Fibroblast of skin of left quadriceps (primary cell): ENCODE measurements at places on chromosomes 3 and 15.
A peak's percentile ranks its signal among the peaks of the same experiment; 100 is the strongest.

DNA sequence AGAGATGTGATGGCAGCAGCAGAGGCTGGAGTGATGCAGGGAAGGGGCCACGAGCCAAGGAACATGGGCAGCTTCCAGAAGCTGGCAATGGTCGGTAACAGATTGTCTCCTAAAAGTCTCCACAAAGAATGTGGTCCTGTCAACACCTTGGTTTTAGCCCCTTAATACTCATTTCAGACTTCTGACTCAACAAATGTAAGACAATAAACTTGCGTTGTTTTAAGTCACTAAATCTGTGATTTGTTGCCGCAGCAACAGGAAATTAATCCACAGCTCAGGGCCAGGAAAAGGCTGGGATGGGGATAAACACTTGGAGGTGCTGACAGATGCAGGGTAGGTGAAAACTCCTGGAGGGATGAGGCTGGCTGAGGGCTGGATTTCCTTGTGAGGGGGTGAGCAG lies 69.9 kb downstream of the OXNAD1 start:
- peak; percentile 89 for DNase-seq

- DNase-seq, result no peak
Observed at GRCh38 chr3:128969993-128970739, 23.7 kb downstream of the CFAP92 start.

- DNase-seq, result no peak
Observed at GRCh38 chr3:154536751-154537150, 106.8 kb upstream of the GPR149 start.

- no peak for DNase-seq
Observed at GRCh38 chr3:127747066-127747465, 74.3 kb downstream of the ABTB1 start.

DNA sequence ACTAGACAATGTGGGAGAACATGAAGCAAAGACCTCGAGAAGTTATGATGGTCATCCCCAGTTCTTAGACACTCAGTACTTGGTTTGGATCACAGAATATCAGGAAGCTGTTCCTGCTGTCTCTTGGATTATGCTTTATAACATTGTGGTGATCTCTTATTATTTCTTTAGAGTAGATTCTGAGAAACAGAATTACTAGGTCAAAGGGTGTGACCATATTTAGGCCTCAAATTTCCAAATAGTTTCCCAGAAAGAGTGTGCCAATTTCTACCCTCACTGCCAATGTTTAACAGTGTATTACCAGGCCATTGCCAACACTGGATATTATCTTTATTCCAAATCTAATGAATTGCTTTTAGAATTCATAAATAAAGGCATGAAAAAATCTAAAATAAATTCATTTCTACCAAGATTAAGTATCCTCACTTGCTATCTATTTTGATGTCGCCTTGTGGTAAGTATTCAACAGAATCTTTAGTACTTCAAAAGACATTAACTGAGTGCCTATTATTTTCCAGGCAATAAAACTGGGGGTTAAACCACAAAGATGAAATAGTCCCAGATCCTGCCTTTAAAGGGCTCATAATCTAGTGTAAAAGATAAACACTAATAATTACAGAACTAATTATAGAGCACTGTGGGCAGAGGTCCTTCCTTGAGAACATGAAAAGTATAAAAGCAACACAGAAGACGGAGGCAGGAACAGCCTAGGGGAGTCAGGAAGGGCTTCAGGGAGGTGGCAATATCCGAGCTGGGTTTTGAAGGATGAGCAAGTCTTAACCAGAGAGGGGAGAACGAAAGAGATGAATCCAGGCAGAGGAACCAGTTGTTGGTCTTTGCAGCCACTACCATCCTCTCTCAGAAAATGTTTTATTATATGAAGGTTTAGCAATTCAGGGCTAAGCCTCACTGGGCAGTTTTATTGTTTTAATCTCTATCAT lies 86.8 kb downstream of the IGF2BP2 start:
- DNase-seq, result no peak

- DNase-seq, result peak; percentile 9
Observed at GRCh38 chr3:56825567-56826438, 24.1 kb upstream of the ARHGEF3 start.

GRCh38 chr3:51535146-51536019 lies 3.1 kb upstream of the RAD54L2 start:
- no peak for DNase-seq

DNA sequence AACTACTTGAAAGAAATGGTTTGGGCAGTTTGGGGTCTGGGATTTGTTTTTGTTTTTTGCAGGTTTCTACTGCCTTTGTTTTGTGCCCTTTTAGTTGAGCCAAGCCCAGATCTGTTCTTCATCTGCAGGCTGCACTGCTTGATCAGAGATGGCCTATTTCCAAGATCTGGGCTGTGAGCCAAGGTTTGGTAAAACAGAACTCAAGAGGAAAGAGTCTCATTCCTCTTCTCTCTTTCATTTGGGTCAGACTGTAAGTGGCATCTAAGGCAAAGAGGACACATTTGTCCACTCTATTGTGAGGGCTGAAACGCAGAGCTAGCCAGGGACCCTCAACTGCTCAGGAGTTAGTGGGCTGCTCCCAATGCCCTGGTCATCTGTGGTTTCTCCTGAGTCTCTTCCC lies 104.4 kb upstream of the UBE3A start:
- DNase-seq, result peak; percentile 40

DNA sequence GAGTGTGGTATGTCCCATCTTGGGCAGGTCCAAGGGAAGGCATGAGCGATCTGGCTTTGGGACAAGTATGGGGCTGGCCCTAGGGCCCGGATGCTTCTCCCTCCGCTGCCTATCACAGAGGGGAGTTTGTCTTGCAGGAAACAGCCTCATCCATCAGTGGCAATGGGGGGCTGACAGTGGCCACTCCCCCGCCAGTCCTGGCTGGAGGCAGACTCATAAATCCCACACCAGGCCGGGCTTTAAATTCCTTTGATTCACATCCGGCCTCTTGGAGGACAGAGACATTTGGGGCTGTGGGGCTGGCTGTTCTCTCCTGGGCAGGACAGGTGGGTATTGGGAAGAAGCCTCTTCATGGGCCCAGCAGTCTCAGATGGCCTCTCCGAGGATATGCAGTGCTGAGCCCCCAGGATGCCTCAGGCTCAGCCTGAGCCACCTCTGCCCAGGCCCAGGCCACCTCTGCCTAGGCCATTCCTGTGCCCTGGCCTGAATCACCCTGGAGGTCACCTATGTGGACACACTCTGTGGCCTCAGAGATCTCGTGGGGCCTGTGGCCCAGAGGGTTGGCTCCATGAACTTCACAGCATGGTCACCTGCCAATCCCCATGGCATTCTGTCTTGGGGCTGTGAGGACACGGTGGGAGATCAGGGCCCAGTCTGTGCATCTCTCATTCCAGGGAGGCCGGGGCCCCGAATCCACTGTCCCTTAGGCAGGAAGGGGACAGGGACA lies 84.2 kb upstream of the GOLGA6L4 start:
- no peak for DNase-seq

GRCh38 chr15:90419206-90419605 lies 31.2 kb downstream of the IQGAP1 start:
- DNase-seq, result no peak

DNA sequence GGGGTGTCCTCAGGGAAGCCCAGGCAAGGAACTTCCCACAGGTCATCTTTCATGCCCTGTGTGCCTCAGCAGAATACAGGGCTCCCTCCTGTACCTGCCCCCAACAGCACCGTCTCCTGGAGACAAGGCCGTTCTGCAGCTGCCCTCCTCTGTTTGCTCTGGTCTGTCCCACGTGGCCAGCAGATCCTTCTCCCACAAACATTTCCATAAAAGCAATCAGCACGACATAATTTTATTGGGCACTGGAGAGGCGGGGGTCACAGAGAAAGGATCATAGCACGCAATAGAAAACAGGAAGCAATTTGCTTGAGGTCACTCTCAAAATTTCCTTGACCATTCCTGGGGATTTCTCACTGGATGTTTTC lies 29.4 kb downstream of the STARD5 start:
- DNase-seq, result no peak

DNA sequence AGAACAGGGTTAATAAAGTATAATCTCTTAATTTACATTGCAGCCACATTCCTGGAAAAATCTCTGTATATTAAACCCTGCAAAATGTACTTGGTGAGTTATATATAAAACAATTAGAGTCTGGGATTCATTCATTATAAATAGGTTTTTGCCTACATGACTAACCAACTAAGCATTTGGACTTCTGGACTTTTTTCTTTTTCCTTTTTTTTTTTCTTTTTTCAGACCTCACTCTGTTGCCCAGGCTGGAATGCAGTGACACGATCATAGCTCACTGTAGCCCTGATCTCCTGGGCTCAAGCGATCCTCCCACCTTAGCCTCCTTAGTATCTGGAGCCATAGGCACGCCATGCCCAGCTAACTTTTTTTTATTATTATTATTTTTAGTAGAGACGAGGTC lies 4.5 kb downstream of the DNAJC13 start:
- DNase-seq, result peak; percentile 28

DNA sequence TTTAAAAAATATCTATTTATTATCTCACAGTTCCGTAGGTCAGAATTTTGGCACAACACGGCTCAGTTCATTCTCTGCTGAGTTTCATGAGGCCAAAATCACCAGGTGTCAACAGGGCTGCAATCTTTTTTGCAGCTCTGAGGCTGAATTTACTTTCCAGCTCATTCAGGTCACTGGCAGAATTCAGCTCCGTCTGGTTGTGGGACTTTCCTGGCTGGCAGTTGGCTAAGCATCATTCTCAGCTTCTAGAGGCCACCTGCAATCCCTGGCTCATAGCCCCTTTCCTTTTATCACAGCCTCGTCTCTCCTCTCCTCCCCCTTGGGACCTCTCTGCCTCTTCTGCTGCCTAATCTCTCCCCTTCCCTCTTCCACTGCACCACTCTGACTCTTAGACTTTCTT lies 174.0 kb upstream of the WNT5A start:
- no peak for DNase-seq

- DNase-seq, result no peak
Observed at GRCh38 chr3:149506540-149506939, 32.0 kb downstream of the TM4SF4 start.

DNA sequence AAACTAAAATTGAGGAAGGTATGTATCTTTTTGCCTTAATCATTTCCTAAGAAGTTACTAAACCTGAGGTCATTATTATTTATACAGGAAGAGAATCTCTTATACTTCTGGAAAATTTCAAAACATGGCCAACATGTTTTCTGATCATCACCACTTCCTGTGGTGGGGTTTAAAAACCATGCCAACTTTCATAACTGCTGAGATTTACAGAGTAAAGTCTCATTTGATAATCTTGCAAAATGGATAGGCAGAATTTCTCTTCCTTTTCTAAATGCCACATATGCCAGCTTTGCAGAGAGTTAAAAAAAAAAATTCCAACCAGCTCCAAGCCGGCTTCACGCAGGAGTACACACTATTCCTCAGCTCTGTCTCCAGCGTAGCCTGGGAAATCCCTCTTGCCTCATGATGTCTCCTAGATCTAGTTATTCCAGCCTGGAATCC lies 124.3 kb upstream of the SPRED1 start:
- DNase-seq, result no peak

DNA sequence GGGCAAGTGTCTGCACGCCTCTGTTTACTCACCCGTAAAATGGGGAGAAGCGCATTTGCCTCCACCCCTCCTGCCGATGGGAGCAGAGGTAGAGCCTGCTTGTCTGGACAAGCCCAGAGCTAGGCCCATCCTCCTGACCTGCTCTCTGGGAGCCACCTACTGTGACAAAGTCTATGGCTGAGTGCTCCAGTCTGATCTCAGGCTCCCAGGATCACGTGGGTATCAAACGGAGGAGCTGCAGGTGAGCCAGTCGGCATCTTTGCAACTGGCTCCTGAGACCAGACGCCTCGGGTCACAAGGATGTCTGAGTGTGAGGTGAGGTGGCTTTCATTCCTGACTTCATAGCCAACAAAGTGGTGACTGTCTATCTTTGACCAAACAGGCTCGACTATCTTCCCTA lies 2.1 kb upstream of the ALDH1A3 start:
- no peak for DNase-seq

DNA sequence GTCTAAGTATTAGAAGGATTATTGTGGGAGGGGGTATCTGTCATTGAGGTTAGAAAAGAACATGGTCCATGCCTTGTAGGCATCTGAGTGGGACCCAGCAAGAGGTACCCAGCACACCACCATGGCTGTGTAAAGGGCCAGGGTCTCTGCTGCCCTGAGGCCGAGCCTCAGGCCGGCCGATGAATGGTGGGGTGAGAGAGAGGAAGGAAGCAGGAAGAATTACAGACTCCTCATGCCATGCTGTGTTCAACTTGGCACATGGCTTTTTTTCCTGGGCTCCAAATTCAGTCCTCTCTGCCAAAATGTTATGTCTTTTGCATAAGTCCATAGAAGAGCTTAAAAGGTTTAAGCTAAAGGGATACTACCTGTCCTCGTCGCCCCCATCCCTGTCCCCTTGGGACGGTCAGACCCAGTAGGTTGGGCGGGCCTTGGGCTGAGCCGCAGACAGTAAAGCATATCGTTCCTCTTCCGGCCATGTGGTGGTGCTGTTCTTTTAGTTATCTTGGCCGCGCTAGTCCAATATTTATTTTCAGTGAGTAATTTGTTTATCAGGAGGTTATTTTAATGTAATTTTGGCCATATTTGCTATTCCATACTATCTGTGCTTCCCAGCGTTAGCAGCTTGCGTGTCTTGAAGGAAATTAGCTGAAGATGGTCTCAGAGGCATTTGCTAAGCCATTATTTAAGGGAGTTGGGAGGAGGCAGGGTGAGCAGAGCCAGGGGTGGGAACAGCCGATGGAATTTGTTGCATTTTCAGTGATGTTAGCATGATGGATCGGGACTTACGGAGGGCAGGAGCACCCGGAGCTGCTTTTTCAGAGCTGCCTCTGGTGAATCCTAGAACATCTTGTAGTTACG lies 152.4 kb downstream of the AGBL1 start:
- no peak for DNase-seq

DNA sequence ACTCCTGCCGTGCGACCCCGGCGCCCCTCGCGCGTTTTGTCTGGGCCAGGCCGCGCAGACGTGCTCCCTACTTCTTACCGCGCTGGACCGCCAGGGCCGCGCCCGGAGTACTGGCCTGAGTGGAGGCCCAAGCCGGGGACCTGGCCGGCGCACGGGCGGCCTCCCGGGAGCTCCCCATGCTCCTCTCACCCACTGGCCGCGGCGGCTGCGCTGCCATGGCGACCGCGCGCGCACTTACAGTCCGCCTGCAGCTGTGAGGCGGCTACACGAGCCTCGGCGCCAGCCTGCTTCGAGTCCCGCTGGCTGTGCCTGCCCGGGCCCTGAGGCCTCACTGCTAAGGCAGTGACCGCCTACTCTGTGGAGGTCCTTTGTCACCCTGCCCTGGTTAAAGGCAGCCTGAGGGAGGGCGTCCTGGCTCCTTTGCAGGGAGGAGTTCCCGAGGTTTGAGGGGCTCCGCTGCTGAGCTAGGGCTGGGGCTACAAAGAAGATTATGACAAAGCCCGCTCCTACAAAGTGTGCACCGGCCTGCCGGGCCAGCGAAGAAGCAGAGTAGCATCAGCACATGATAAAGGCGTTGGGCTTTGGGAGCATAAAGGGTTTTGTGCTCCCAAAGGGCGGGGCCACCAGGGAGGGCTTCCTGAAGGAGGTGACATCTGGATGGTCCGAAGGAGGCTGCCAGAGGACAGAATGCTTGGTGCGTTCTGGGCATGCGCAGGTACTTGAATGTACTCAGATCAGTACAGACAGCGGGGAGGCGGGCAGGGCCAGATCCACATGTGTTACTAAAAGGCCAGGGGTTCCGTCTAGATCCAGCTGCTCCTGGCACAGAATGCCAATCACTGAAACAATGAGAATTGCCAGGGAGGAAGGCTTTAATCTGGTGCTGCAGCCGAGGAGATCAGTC lies at the start of the genes LRRC34 and LRRIQ4:
LRRC34 (minus strand) TSS at position 573 of the 904 bp plus-strand sequence; CDS start at position 217, 356 bp downstream.
LRRIQ4 (plus strand) TSS at position 539 of the 904 bp plus-strand sequence. CDS start 9,052 bp downstream, outside the sequence.
- DNase-seq, result peak; percentile 33
